Fibroblast of lung (primary cell): ENCODE measurements at places on chromosomes 2 and 18.

- no peak for DNase-seq
Measured at GRCh38 chr2:36380624-36381481, 25.3 kb downstream of the CRIM1 start.

- DNase-seq, result peak; percentile 75
Measured at GRCh38 chr2:215705771-215706361, 270.0 kb upstream of the FN1 start.

DNA sequence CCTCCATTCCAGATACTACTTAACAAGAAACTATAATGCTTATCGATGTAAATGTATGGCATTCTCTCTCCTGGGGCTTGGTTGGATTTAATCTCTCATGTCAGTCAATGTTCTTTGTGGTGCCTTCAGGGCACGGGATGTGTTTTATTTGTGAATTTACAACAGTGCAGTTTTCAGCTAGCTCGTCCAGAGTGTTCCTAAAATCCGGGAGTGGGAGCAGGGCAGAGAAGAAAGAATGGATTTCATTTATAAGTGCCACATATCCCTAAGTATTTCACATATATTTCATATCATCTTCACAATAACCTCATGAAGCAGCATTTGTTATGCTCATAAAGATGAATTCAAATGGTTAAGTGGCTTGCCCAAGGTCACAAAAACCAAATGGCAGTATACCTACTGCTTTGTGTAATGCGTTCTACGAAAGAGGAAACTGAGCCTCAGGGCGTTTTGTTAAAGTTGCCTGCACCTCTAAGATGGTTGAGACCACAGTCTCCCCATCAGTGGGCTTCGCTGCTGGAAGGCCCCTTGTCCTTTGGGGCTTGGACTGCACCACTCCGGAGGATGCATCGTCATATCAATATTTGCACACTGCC lies 134.7 kb upstream of the MGAT5 start:
- no peak for DNase-seq

GRCh38 chr2:163119966-163120365 lies 281.4 kb upstream of the KCNH7 start:
- DNase-seq, result no peak

- no peak for DNase-seq
Measured at GRCh38 chr2:173940208-173941020, 24.8 kb downstream of the SP3 start.

DNA sequence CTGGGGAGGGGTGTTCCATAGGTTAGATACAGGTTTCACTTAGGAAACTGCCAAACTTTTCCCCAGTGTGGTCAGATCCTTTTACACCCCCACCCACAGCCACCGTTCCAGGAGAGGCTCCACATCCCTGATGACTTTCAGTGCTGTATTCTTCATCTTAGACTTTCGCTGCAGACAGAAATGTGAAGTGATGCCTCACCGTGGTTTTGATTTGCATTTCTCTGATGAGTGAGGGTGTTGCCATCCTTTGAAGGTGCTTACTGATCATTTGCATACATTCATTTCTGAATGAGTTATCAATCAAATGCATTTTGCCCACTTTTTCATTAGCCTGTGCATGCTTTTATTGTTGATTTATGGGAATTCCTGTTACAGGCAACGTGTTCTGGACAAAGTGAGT lies 14.9 kb downstream of the COPS9 start:
- DNase-seq, result no peak

DNA sequence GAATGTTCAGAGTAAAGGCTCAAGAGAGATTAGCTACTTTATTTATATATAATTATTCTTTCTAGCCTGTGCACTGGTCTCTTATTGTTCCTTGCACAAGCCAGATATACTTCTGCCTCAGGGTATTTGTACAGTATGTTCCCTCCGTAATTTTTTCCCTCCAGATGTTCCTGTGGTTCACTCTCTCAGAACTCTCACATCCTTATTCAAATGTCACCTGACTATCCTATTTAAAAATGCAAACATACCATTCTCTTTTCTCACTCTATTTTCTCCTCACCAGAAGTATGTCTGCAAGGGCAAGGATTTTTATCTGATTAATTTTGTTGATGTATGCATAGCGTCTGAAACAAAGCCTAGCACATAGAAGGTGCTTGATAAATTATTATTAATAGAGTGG lies 64.0 kb upstream of the CERS6 start:
- DNase-seq, result peak; percentile 28

GRCh38 chr18:78861706-78862105 lies 117.9 kb upstream of the SALL3 start:
- no peak for DNase-seq

DNA sequence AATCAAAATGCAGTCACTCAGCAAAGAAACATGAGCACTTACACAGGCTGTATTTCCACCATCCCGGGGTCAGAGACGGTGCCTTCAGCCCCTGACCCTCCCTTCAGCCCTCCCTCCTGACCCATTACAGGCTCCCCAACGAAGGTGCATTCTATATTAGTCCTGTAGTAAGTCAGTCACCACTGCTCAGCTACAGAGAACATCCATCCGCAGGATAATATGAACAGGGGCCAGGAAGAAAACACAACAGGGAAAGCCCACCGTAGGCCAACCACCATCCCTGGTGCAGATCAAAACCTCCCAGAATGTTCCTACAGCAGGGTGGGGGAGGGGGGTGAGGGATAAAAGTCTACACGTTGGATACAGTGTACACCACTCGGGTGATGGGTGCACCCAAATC lies 15.1 kb downstream of the PXDN start:
- no peak for DNase-seq

- no peak for DNase-seq
Measured at GRCh38 chr2:96602330-96602823, 35.7 kb downstream of the KANSL3 start.

- DNase-seq, result no peak
Measured at GRCh38 chr2:115299199-115299598, 856.8 kb downstream of the DPP10 start.

GRCh38 chr2:62221141-62221540 lies 25.2 kb downstream of the B3GNT2 start:
- DNase-seq, result peak; percentile 39

DNA sequence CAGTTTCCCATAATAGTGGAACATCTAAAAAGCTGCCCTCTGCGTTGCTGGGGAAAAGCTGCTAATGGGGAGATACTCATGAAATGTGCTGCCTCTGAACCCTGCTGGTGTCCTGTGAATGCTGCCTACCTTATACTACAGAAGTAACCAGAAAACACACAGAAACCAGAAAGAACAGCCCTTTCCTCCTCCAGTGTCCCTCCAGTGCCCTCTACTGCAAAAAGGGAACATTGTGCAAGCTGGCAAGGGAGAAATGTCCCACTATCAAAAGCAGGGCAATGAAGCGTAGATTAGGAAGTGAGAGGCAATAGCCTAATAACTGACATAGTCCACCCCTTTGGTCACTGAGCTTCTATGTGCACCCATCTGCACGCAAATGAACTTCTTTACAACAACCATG lies 162.7 kb upstream of the ETAA1 start:
- peak; percentile 32 for DNase-seq

- DNase-seq, result peak; percentile 75
Measured at GRCh38 chr2:105114551-105114950, 76.7 kb downstream of the MRPS9 start.

DNA sequence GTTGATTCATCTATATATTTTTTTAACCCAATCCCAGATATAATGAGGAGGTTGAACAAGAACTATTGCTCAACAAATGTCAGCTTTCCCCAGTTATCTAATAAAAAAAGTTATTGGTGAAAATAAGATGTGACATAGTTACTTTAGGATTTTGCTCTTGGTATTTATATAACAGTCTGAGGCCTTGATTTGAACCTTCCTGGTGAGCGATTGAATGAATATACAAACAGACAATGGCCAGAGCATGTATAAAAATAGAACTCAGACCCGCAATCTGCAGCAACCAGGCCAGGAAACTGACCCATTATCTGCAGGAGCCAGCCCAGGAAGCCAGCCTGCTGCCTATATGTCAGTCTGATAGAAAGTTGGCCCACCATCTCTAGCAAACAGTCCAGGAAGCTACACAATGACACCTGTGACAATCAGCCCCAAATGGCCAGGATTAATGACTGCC lies 81.6 kb downstream of the HS6ST1 start:
- peak; percentile 86 for DNase-seq

- no peak for DNase-seq
Measured at GRCh38 chr2:195711478-195711877, 54.5 kb downstream of the SLC39A10 start.

DNA sequence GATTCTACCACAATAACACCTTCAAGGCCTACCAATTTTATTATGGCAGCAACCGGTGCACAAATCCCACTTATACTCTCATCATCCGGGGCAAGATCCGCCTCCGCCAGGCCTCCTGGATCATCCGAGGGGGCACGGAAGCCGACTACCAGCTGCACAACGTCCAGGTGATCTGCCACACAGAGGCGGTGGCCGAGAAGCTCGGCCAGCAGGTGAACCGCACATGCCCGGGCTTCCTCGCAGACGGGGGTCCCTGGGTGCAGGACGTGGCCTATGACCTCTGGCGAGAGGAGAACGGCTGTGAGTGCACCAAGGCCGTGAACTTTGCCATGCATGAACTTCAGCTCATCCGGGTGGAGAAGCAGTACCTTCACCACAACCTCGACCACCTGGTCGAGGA lies 17.1 kb downstream of the APCDD1 start:
- no peak for DNase-seq
